ENCODE measurements at places on chromosomes 6 and 20.

DNA sequence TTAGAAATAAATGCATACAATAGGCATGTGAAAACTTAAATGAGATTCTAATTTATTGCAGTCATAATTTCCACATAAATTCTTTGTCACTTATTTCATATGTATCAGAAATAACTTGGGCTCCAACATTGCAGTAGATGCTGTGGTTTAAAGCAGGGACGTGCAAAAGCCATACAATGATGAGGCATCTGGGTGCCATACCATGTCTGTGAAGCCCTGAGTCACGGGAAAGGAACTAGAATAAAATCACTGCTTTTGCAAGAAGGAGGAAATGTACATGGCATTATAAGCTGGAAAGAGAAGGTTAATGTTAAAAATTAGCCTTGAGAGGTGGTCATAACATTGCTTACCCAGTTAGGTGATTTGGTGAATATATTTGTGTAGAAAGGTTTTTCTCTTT, 180.4 kb downstream of the SASH1 start:
- DNase-seq, result no peak

GRCh38 chr6:44190715-44191114, 26.0 kb upstream of the MYMX start:
- DNase-seq, result no peak

DNA sequence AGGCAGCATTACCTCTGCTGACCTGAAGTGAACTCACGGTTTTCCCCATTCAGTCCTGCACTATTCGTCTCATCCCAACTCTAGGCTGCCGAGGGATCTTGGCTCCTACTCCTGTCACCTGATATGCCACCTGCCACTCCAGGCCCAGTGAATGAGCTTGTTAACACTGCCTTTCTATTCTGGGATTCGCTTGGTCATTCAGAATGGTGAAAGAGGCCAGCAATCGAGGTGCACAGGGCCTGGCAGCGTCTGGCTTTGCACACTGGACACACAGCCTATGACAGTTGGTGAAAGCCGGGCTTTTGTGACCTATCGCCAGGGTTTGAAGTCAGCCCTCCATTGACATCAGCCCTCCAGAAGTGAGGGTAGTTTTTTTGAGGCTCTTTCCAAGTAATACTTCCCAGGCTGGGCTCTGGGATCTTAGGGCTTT, 59.3 kb upstream of the MYL9 start:
- no peak for DNase-seq

DNA sequence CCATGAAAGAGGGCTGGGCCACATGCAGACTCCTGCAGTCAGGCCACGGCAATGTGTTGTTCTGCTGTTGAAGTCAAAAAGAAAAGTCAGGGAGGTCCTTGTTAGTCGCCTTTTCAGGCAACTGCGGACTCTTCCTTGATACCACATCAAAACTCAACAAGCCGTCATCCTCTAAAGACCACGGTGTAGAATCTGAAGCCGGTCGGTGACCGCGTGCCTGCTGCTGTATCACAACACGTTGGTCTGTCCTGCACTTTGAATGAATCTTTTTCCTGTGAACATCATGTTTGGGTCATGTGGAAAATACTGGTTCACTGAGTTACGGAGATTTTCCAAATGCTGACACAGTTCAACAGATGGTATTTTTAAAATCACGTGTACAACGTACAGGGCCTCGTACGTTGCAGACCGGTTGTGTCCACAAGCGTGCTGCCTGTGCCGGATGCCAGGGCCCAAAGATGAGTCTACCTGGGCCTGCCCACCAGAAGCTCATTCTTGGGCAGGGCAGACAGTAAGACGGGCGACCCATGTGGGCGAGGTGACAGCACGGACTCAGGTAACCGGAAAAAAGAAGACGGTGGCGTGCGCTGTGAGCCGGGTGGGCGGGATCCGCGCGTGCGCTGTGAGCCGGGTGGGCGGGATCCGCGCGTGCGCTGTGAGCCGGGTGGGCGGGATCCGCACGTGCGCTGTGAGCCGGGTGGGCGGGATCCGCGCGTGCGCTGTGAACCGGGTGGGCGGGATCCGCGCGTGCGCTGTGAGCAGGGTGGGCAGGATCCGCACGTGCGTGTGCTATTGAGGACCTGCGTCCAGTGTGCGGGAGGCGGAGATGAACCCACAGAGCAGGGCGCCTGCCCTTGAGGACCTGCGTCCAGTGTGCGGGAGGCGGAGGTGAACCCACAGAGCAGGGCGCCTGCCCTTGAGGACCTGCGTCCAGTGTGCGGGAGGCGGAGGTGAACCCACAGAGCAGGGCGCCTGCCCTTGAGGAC, 114.5 kb downstream of the FAM120B start:
- no peak for DNase-seq

- DNase-seq, result no peak
These were observed 203.9 kb downstream of the HAO1 start for GRCh38 chr20:7736336-7736735.

- no peak for DNase-seq
These were observed 654 bp downstream of the FAM8A1 start for GRCh38 chr6:17600527-17601385.

DNA sequence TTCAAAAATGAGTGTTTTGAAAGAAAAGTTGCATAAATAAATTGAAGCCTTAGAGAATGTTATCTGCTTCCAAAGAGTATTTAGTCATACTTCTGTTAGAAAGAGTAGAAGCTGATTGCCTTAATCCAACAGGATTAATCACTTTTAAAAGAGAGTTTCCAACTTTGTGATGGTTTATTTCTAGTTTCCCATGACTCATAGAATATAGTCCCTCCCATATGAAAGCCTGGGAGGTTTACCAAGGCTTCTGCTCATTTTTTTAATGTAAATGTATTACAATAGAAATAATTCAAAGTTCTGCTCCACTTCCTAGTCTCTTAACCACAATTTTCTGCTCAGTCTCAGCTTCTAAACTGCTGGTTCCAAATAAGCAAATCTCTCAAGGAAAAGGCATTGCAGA, 118.0 kb upstream of the IRAK1BP1 start:
- no peak for DNase-seq

DNA sequence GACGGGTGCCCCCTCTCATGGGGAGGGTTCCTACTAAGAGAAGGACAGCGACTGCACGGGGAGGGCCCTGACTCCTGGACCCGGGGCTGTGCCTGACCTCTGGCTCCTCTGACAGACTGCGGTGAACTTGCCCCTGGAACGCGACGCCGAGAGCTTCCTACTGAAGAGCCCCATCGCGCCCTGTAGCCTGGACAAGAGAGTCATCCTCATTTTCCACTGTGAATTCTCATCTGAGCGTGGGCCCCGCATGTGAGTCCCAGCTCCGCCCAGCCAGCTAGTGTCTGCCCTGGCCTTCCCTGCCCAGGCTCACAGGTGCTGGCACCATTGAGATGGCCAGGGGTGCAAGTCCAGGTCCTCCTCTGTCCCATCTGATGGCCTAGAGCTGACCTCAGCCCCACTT, 7.2 kb downstream of the CDC25B start:
- DNase-seq, result no peak

Measured in MV-4-11 (cell line).